ENCODE measurements at places on chromosomes 6 and 20.

DNA sequence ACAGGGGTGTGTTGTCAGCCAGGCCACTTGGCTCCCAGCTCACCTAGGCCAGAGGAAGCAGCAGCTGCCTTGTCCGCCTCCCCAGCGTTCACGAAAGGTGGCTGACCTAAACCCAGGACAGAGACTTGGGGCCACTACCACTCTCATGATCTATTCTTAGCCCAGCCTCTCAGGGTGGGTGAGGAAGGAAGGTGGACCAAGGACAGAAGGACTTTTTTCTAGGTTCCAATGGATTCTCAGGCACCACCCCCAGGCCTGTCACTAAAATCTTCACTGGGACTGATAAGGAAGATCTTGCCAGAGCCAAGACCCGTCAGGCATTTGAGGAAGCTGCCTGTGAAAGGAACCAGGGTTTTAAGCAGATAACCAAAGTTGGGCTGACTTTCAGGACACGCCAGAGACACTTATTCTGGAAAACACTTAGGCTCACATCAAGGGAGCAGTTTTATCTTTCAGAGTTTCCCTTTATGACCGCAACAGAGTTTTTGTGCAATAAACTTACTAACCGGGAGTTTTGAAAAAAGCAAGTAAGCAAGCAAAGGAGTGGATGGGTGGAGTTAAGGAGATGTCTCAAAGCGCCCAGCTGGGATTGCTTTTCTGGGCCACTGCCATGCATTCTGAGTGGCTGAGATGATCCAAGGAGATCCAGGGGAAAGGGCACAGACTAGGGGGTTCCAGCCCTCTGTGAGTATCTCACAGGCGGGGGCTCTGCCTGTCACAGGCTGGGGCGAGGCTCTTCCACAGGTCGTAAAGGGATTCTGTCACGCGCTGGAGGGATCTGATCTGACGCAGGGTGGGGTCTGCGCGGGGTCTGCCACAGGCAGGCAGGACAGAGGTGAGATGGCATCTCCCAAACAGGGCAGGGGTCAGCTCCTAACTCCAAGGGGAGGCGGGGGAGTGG is 989 bp downstream of the FITM2 start:
- DNase-seq: no peak

- DNase-seq: no peak
Observed at GRCh38 chr20:56710125-56710524, 81.0 kb downstream of the TFAP2C start.

DNA sequence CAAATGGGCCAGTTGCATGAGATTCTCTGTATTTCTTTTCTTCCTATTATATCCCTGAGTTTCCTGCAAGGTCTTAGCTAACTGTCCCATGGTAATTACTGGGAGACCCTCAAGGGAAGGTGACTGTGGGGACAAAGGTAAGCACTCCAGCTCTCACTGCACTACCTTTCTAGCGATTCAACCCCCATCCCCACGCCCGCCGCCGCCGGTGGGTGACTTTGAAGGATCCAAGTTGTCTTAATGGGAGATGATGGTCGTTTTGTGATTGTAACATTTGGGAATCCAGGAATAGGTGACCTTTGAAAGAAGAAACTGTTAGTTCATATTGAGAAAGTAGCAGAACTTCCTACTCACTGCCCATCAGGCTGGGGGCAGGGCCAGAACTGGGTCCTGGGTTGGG is 265.5 kb downstream of the LRFN2 start:
- no peak for DNase-seq

GRCh38 chr6:101069191-101069795 is 188.2 kb upstream of the ASCC3 start:
- DNase-seq: no peak

GRCh38 chr6:121135425-121135824 is 198.9 kb downstream of the TBC1D32 start:
- DNase-seq: no peak

- no peak for DNase-seq
Observed at GRCh38 chr6:56513631-56514030, 129.1 kb downstream of the DST start.

- no peak for DNase-seq
Observed at GRCh38 chr6:150282806-150283205, 86.0 kb upstream of the IYD start.

DNA sequence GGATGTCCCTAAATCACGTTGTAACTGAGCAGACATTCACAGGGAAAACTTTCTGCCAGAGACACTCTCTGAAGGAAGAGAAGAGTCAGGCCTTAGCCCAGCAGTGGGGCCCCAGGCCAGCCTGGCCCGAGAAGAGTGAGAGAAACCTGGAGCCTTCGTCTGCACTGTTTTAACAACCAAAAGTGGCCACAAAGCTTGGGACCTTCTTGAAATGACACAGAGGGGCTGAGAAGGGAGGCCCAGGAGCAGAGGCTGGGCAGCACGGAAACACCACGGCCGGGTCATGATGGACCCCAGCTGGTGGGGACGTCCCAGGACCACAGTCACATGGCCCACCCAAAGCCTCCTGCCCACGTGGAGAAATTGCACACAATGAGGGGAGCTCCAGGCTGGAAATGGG is 126.8 kb upstream of the THBS2 start:
- DNase-seq: no peak

DNA sequence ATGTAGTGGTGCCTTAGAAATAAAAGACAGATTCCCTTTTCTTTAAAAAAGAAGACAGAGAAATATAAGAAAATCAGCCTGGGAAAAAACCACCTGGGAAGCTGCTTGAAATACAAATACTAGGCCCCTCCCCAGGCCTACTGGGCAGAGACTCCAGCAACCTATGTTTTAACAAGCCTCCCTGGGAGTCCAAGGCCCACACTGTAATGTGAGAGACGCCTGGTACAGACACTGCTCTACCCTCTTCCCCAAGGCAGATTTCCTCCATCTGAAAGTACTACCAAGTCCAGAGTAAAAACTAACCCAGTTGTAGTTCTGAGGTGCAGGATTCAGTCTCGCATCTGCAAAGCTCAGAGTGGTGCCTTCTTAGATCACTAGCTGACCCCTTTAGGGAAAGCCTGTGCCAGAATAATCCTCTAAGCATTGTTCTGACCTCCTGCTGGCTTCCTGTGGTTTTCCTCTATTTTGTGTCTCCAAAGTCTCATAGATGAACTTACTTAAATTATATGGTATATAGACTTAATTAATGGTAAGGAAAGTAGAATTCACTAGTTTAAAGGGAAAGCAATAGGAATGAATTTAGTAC is 270.2 kb upstream of the SLC35B3 start:
- no peak for DNase-seq

DNA sequence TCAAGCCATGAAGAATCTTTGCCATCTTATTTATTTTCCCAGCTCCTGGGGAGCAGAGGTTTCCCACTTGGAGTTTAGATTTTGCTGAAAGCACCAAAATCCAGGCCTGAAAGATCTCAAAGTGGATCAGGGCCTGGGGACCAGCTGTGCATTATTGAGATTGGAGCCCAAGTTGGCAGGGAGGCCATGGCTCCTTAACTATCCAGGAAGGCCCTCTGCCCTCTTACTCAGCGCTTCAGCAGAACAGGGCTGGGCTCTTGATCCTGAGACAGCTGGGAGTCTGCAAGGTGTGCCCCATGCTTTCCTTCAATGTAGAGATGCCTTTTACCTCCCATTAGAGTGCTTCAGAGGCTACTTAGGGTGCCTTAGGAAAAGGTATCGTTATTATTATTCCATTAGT is 24.6 kb downstream of the FOXO3 start:
- DNase-seq: no peak

- no peak for DNase-seq
Observed at GRCh38 chr20:17621229-17621968, 51.5 kb downstream of the DSTN start.

DNA sequence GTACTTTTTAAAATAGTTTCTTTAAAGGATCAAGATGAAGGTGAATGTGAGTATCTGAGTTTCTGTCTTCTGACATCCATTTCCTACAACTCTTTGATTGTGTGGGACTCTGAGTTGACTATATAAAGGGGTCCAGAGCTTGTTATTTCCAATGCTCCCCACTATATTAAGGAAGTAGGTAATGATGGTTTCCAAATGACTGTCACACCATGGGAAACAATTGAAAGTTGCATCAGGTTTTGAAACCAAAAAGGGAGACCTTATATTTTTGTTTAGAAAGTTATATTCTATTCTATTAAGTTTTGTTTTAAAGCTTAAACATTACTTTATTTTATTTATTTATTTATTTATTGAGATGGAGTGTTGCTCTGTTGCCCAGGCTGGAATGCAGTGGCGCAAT is 11.2 kb downstream of the CASS4 start:
- no peak for DNase-seq

GRCh38 chr20:38373231-38373867 is 27.1 kb downstream of the LBP start:
- no peak for DNase-seq

DNA sequence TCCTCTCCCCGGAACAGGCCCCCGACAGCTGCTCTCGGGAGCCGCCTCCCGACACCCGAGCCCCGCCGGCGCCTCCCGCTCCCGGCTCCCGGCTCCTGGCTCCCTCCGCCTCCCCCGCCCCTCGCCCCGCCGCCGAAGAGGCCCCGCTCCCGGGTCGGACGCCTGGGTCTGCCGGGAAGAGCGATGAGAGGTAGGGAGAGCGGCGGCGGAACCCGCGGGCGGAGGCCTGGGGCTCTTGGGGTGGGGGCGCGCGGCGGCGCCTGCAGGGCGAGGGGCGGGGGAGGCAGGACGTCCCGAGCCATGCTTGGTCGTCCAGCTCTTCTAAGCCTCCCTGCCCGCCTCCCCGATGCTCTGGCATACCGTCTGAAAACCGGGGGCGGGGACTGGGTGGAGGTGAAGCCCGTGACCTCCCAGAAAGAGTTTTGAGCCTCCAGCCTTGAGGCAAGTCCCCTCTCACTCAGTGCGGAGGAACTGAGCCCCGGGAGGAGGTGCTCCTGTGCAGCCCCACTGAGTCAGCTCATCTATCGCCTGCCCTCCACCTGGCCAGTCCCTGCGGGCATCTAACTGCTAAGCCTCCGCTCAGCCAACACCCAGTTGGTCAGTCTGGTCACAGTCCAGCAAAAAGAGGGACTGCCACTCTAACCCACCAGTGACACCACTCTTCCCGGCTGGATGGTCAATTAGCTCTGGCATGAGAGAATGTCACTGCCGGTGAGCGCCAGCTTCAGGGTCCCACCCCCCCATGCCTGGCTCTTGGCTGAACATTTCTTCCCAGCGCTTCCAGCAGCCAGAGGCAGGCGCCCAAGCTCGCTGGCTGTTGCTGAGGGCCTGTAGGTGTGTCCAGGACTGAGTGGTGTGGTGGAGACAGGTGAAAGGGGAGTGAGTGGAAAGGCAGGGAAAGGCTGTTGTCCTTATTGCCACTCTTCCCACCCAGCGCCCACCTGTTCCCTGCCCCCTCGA is 482 bp downstream of the DDR1 start:
- DNase-seq: no peak

DNA sequence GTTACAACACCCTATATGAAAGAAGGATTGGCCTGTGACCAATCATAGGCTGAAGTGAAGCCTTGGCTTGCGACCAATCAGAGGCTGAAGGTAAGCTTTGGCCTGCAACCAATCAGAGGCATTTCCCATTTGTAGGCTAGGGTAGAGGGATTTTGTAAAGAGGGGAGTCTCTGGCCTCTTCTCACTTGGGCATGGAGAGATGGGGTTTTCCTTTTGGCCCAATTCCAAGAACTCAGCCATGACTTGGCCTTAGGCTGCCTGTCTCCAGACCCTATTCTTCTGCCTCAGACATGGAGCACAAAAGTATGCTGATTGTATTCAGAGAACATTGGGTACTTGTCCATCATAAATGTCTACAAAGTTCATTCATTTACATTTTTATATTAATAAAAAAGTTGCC is 308.3 kb downstream of the UTRN start:
- no peak for DNase-seq

DNA sequence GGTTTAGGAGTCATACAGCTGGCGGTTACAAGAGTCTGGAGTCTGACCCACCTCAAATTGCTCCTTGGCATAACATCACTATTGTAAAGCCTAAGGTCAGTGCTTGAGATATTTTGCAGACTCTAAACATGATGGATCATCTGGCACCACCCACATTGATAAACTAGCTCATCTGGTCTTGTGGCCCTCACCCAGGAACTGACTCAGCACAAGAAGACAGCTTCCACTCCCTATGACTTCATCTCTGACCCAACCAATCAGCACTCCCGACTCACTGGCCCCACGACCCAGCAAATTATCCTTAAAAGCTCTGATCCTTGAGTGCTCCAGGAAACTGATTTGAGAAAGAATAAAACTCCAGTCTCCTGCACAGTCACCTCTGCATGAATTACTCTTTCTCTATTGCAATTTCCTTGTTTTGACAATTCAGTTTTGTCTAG is 115.9 kb downstream of the CD24 start:
- DNase-seq: no peak

DNA sequence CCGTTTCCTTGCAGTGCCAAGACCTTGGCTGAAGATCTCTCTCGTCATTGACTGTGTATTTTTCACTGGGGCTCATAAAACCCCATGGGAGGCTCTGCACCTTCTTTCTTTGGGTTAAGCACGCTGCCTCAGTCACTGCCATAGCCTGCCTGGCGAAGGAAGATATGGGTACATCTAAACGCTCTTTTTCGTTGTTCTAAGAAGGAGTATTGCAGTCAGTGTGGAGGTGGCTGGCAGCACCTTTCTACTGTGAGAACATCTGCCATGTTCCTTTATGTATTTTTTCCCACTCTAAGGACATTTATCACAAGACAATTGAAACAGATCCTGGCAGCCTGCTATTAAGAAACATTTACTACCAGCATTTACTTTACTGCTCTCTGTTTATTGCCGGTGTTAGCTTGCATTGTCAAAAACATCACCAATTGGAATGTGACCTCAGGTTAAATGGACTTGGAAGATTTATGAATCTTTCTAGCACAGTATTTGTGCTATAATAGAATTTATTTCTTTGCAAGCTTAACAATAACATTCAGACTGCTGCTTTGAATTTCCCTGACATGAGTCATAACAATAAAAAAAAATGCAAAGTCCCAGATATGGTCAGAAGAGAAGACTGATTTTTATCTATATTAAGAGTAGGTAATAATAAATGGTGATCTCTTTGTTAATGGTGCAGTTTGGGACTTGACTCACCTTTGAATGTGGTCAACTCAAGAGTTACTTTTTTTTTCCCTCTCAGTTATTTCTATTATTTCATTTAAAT is 62.2 kb upstream of the CLDN20 start:
- no peak for DNase-seq

DNA sequence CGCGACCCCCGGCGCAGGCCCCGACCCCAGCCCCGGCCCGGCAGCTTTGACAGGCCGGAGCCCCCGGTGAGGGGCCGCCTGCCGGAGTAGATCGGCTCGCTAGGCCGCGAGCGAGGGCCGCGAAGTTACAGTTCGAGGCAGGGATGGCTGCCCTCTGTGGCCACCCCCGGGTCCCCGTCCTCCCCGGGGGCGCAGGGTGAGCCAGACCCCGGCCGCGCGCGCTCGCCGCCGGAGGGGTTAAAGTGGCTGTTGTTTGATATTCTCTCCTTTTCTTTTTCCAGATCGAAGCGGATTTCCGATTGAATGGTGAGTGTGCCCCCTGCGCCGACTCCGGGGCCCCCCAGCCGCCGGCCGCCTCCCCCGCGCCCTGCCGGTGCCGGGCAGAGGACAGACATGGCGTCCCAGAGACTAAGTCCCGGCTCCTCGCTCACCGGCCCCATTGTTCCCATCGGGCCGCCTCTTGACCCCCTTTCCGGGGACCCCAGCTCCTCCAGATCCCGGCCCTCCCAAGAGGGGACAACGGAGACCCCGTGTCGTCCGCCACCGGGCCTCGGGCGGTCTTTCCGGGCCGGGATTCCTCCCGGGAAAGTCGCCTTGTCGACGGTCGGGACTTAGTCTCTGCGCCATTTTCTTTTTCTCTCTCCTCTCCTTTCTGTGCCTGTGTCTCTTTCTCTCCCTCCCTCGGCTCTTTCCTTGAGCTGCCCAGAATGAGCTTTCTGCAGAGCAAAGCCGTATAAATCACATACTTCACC is 704 bp downstream of the TOP1 start:
- no peak for DNase-seq

GRCh38 chr6:7628909-7629308 is 38.9 kb downstream of the SNRNP48 start:
- DNase-seq: no peak

All from stimulated activated CD8-positive, alpha-beta memory T cell treated with anti-CD3 and anti-CD28 coated beads, Interleukin-15, amount 100 ng/mL, for 24 hours (primary cell).